NCI-H774 (cell line): ENCODE measurements at places on chromosomes 11 and 22.

DNA sequence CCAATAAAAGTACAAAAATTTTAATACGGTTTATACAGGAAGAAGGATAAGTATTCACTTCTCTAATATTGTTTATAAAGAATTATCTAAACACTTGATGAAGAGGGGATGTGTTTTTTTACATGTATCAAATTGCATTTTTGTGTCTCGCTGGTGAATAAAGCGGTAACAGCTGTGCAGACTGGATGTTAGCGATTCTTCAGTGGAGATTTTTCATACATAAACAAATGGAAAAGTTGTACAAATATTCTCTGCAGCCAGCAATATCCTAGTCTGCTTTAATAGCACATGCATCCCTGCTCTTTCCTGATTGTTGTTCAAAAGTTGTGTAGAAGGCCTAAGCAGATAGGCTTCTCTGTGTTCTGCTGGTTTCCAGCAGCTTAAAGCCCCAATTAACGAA, 369.3 kb downstream of the SOX6 start:
- no peak for DNase-seq

- DNase-seq = no peak
Observed at GRCh38 chr22:38132794-38133193, 22.3 kb upstream of the BAIAP2L2 start.

- DNase-seq = no peak
Observed at GRCh38 chr11:35621620-35622019, 3.4 kb downstream of the FJX1 start.

GRCh38 chr22:41943661-41944209, 3.2 kb downstream of the CENPM start:
- DNase-seq = no peak

GRCh38 chr11:35822815-35823495, 120.9 kb upstream of the LDLRAD3 start:
- no peak for DNase-seq

GRCh38 chr11:793556-793955, 3.7 kb upstream of the CEND1 start:
- no peak for DNase-seq

DNA sequence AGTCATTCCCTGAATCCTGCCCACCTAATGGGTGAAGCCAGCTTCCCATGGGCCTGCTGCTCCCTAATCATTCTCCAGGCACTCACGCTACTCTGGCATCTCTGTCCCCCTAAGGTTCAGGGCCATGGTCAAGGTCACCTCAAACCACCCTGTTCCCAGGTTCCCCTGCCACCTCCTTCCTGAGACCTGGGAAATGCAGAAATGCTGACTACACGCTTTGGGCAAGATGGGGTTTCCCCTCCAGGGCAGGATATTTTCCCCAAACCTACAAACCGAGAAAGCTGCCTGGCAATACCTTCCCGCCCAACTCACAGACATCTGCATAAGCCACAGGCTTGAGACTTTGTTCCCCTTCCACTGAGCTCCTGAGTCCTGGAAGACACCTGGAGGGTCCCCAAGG, 97.6 kb downstream of the FEZ1 start:
- no peak for DNase-seq

GRCh38 chr11:27465629-27466028, 7.0 kb downstream of the LGR4 start:
- no peak for DNase-seq

- DNase-seq = no peak
Observed at GRCh38 chr22:49312601-49313000, 515.1 kb downstream of the BRD1 start.

GRCh38 chr22:47813661-47814060, 1051.2 kb downstream of the TBC1D22A start:
- no peak for DNase-seq

DNA sequence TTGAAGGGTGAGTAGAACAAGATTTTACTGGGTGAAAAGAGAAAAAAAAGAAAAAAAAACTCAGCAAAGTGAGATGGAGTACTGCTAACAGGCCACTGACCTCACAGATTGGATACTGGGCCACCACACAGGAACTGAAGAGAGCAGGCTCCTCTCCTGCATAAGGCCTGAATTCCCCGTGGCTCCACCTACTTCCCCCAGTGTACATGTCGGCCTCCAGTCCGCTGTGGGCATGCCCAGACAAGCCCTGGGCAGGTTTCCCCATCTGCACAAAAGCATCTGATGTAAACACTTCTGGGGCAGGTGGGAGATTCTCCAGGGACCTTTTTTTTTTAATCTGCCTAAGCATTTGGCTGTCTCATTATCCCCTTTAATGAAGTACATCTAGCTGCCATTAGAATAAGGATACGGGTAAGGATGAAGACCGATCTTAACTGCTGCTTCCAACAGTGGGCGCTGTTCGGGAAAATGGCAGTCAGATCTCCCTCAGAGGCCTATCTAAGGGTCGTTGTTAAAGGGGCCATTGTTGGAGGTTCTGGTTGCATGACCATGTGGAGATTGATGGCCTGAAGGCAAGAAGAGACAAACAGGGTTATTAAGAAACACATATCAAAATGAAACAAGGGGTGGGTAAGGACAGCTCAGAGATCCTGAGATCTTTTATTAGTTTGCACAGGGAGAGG, 48.5 kb downstream of the MS4A13 start:
- no peak for DNase-seq

DNA sequence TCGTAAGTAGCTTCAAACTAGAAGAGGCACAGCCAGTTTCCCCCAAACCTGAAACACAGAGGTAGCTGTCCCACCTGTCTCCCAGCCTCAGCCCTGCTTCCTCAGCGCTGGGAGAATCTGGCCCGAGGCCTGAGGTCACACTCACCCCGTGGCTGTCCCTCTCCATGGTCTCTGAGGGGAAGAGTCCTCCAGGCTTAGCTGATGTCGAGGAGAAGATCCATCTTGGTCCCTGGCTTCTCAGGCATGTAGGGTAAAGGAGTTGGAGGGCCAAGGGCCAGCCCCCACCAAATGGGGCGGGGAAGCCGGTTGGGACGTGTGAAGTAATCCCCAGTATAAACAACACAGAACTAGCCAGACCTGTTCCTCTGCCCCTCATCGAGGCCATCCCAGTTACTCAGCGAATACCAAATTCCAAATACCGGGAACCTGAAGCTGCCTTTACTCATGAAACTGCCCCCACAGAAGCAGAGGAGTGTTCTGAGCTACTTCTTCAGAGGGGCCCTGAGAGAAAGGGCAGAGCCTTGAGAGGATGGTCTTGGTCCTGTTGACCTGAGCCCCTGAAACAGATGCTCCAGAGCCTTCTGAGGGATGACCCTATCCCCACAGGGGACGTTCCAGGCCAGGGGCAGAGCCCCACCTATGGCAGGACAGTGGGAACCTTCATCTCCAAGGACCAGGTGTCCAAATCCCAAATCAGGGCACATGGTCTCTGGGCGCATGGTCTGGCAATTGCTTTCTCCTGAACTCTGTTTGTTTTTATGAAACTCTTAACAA, at the start of gene TMPRSS13:
TSS of gene TMPRSS13 (minus strand) at position 261 of the 774 bp plus-strand sequence. CDS start at position 166, 95 bp downstream.
- DNase-seq = peak; percentile 35

DNA sequence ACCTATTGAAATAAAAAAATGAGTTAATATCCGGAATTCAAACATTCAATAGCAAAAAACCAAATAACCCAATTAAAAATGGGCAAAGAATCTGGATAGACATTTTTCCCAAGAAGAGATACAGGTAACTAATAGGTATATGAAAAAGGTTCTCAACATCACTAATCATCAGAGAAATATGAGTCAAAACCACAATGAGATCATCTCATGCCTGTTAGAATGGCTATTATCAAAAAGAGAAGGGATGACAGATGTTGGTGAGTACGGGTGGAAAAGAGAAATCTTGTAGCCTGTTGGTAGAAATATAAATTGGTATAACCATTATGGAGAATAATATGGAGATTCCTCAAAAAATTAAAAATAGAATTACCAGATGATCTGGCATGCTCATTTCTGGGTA, 26.9 kb upstream of the OR6M1 start:
- no peak for DNase-seq

- no peak for DNase-seq
Observed at GRCh38 chr11:43579171-43579918, 101.2 kb upstream of the HSD17B12 start.

DNA sequence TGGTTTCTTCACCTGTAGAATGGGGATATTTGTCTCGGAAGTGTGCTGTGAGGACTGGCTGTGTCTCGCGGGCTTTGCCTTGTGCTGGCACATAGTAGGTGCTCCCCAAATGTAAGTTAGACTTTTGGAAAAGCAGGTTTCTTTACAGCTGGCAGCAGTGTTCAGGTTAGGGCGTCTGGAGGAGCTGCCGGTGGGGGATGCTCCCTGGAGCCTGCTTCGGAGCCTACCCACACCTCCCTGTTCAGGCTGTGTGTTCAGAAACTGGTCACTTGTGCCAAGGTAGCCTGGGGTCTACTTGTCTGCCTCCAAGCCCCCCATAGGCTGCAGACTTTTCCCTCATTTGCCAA, 60.0 kb downstream of the OTOG start:
- DNase-seq = no peak

DNA sequence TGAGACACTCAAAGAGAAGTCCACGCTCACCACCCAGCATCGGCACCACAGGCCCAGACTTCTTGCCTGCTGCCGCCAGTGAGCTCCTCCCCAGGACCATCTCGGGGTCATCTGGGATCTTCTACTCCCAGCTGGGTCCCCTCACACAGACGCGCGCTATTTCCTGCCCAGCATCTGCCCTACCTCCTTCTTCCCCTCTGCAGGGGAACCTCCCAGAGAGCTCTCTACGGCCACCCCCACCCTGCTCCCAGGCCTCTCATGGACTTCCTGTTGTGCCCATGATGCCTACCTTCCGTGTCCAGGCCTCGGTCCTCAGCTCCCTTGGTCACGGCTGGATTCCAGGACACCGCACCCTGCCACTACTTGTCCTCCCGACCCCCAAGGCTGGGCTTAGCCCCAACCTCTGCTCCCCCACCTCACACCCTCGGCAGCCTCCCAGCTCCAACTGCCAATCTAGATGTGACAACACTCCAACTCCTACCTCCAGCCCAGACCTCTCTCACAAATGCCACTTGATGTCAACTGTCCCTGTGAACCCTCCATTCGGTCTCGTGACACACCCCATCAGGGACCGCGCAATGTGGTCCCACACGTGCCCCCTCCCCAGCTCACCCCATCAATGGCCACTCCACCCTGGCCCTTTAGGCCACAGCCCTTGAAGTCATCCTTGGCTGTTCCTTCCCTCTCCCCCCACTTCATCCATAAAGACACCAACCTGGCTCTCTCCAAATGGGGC, 45.3 kb downstream of the SGSM3 start:
- no peak for DNase-seq

- no peak for DNase-seq
Observed at GRCh38 chr22:29665486-29665885, 54.3 kb upstream of the CABP7 start.

GRCh38 chr11:47426062-47426956, at the start of gene PSMC3:
Gene PSMC3, minus strand, starts transcription at chr11:47426439. Its CDS starts 160 bp downstream, at chr11:47426279.
- DNase-seq = peak; percentile 96

- no peak for DNase-seq
Observed at GRCh38 chr22:39130152-39130704, 22.3 kb downstream of the CBX7 start.

DNA sequence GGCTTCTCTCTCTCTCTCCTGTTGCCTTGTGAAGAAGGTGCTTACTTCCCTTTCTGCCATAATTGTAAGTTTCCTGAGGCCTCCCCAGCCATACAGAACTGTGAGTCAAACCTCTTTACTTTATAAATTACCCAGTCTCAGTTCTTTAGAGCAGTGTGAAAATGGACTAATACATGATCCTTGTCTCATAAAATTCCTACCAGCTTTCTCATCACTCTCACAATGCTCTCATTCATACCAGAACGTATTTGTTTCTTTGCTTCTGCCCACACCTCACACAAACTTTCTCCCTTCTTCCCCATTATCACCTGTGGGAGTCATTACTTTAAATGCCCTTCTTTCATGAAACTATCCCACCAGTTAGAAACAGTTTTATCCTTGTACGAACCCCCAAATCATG, 62.7 kb upstream of the ARHGAP42 start:
- DNase-seq = no peak

DNA sequence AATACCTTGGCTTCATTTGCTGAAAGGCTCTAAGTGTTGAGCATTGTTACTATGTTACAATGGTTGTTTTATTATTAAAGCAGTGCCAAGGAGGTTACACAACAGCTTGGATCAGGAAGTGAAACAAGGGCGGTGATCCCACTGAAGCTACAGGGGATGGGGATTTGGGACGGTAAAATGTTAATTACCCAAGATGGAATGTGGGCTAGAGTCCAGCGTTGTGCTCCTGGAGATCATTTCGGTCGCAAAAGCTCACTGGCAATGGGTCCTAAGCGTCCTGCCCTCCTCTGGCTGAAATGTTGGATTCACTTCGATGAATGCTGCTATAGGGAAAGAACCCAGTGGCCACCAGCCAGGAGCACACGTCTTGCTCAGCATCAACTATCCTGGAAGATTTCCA, 48.3 kb downstream of the FAM83F start:
- no peak for DNase-seq

DNA sequence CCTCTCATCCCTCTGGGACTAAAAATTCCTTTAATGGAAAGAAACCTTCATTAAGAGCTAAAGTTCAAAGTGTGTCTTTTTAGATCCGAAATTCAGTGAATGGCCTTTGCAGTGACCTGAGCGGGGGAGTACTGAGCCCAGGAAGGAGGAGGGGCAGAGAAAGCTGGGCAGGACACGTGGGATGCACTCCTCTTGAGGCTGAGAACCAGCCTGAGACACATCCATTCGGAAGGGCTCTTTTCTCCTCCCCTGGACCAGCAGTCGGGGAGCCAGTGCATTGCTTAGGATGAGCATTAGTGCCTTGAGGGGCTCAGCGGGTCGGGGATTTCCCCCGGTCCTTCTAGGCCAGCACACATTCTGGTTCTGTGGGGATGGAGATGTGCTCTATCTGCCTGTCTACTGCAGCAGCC, 258.9 kb upstream of the B3GAT1 start:
- no peak for DNase-seq

- no peak for DNase-seq
Observed at GRCh38 chr22:22840780-22841179, 46.8 kb upstream of the IGLL5 start.

DNA sequence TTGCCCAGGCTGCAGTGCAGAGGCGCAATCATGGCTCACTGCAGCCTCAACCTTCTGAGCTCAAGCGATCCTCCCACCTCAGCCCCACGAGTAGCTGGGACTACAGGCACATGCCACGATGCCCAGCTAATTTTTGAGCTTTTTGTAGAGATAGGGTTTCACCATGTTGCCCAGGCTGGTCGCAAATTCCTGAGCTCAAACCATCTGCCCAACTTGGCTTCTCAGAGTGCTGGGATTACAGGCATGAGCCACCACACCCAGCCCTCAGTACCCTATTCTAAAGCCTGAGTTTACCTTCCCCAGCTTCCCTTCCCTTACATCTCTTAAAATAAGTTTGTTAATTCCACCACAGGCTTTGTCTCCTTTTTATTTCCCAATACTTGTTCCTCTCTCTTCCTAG, 59.1 kb downstream of the AMBRA1 start:
- no peak for DNase-seq
